ENCODE measurements at places on chromosomes 7 and 10.

- DNase-seq = no peak
Measured at GRCh38 chr7:1054861-1055450, 10.6 kb downstream of the GPR146 start.

- no peak for DNase-seq
Measured at GRCh38 chr10:74983383-74983782, 128.1 kb upstream of the SAMD8 start.

- no peak for DNase-seq
Measured at GRCh38 chr10:74898201-74898976, 72.0 kb downstream of the KAT6B start.

- no peak for DNase-seq
Measured at GRCh38 chr10:12635127-12635541, 285.8 kb downstream of the CAMK1D start.

DNA sequence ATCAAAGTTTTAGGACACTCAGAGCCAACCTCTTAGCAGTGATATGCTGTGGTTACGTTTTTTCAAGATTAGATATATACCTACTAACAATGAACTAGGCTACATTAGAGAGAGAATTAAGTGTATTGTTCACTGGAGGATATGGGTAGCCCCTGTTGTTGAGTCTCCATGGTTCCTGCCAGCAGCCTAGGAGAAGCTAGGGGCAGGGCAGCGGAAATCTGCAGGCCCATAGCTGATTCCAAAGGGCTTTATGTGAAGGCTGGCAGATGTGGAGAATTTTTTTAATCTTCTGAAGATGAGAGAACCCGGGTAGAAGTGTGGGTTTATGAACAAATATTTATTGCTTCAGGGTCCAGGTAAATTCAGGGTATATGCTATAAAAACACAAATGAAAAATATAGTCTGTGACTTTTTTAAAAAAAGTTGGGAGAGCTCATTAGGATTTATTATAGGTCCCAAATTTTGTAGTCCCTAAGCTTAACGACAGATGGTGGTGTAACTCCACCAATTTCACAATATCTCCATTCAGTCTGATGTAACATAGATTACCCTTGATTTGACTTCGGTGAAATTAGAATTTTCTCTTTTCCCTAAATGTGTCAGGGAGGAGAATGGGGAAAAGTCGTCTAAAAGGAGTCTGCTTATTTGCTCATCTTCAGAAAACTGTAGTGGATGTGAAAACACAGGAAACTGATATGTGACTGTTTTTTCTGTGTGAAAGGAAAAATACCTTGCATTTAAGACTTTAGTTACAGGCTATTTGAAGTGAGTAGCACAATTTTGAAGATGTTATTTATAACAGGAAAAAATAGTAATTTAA is 163.0 kb upstream of the PPP1R3A start:
- peak; percentile 78 for DNase-seq

GRCh38 chr10:99981581-99982199 is 28.1 kb downstream of the DNMBP start:
- DNase-seq = no peak

GRCh38 chr10:91170418-91170817 is 50.0 kb upstream of the PCGF5 start:
- no peak for DNase-seq

- DNase-seq = no peak
Measured at GRCh38 chr7:761101-761500, 34.0 kb upstream of the PRKAR1B start.

DNA sequence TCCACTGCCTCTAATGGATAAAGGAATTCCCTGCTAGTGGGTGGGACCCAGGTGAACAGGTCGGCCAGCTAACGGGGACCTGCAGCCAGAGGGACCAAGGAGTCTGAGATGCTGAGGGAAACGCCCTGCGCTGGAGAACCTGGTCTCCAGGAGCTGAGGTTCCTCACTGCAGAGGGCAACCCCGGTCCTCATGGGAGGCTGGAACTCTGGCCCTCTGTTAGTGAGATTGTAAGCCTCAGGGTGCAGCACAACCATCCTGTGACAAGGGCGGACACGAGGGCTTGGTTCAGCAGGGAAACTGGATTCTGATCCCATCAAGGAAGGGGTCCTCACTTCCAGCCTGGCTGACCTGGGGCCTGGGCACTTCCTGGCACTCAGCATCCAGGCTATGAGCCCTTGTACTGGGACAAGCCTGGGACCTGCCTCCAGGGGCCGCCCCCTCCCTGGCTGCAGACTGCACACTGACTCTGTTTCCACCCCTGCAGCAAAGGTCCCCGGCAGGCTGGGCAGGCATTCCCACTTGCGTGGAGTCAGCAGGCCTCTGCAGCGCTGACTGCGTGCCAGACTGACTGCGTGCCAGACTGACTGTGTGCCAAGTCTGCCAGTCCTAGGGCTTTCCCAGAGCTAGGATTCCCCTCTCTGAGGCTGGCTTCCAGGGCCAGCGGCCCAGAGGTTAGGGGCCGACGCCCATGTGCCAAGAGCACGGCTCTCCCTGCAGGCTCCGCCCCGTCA is 143.2 kb downstream of the MAPK8 start:
- DNase-seq = no peak
